ENCODE measurements at places on chromosomes 12 and 14.

DNA sequence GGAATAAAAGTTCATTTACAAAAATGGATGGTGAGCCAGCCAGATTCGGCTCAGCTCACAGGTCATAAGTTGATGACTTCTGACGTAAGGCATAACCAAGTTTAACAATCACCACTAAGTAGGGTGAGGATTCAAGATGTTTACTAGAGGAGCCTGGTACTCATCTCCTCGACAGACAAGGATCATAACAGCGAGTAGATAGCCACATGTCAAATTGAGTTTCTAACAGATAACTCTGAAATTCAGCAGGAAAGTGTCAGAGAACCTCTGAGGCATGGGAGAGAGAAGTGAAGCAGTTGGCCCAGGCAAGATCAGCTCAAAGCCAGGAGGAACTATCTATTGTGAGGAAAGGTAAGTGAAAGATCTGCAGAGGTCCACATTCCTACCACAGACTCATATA lies 208.7 kb downstream of the NELL2 start:
- no peak for DNase-seq

GRCh38 chr14:104803280-104803911 lies 2.5 kb downstream of the ZBTB42 start:
- DNase-seq = no peak

GRCh38 chr12:121748571-121749265 lies 36.2 kb downstream of the TMEM120B start:
- DNase-seq = no peak

DNA sequence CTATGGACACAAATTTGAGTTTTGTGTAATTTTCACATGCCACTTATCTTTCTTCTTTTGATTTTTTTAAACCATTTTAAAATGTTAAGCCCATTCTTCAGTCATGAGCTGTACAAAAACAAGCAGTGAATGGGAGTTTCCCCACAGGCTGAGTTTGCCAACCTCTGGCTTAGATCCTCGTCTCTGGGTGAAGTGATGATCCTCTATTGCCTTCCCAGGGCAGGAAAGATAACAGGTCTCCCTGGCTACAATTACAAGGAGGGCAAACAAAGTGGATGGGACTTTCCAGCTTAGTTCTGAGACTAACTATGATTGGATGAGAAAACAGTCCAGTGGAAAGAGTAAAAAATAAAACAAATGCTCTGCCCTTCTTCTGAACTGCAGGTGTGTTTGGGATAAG lies 203.7 kb downstream of the SPTSSA start:
- no peak for DNase-seq

- DNase-seq = no peak
Observed at GRCh38 chr14:76307786-76308780, 67.9 kb upstream of the ESRRB start.
